ENCODE measurements at places on chromosomes 5 and 9. TPM values are rescaled to one million over a fixed set of nuclear protein-coding genes. Genes with fewer than 3 reads are reported as not detected.

GRCh38 chr5:150672237-150672883 lies 11.3 kb downstream of the MYOZ3 start:
- no peaks in the 10 kb centered on the region for H3K36me3 ChIP-seq

GRCh38 chr9:96057155-96057554 lies 181.7 kb downstream of the ERCC6L2 start:
- no peaks in the 10 kb centered on the region for H3K27me3 ChIP-seq
- H3K4me3 ChIP-seq = no peak overlapping the region
- H3K27ac ChIP-seq = no peak overlapping the region
- DNase-seq = no peak

- H3K27me3 ChIP-seq = no peaks in the 10 kb centered on the region
- DNase-seq = no peak
- H3K4me3 ChIP-seq = no peak overlapping the region
- peaks cover 3% of the 10 kb centered on the region for H3K36me3 ChIP-seq
Observed at GRCh38 chr5:93925321-93925720, 183.9 kb upstream of the POU5F2 start.

GRCh38 chr9:82820186-82820585 lies 242.8 kb downstream of the RASEF start:
- DNase-seq = no peak
- H3K36me3 ChIP-seq = no peaks in the 10 kb centered on the region
- no peaks in the 10 kb centered on the region for H3K4me1 ChIP-seq
- no peaks in the 10 kb centered on the region for H3K27me3 ChIP-seq

HNRNPAB gene
- 85.1 TPM for total RNA-seq

- H3K4me1 ChIP-seq = no peaks in the 10 kb centered on the region
- H3K27ac ChIP-seq = no peak overlapping the region
Observed at GRCh38 chr5:95988094-95988493, 26.4 kb upstream of the ELL2 start.

GRCh38 chr5:174793684-174794328 lies 69.4 kb downstream of the MSX2 start:
- no peak for DNase-seq
- peaks cover 4% of the 10 kb centered on the region for H3K4me1 ChIP-seq
- peaks cover 2% of the 10 kb centered on the region for H3K27me3 ChIP-seq

DNA sequence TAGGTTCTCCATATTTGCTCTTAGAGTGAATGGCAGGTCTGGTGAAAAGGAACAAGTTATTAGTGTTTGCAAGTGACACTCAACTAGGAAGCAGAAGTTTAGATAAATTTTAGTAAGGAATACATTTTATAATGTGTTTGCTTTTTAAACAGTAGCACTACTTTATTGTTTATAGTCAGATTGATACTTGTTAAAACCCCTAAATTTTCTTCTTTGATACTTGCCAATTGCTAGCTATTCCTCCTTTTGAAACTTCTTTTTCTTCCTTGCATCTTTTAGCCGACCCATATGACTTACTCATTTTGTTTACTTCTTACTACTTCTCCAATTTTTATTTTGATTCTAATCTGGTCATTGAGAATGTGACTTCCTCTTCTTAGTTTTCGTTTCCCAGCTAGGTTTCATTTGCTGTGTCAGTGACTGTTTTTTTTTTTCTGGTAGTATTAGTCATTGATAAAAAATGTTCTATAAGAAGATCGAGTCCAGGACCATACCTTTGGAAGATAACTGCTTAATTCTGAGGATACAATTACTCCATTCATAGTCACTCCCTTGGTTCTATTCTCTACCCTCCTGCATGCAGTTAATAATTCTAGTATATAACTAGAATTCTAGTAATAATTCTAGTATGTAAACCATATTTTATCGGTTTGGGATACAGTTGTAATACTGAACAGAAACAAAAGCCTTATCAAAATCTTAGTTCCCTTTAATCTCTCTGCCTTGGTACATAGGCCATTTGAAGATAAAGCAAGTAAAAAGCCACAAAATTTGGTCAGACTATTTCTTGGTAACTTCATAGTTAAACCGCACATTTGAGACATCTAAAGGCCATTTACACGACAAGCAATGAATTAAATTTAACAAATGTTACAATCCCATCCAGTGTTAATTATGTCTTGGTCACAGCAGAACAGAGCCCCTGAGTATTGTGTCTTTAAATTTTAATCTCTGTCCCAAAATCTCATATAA lies 2.8 kb upstream of the RICTOR start:
- no peak overlapping the region for H3K4me3 ChIP-seq
- no peak overlapping the region for H3K27ac ChIP-seq
- H3K36me3 ChIP-seq = no peaks in the 10 kb centered on the region

CA9 gene
- 0.46 TPM for total RNA-seq

DNA sequence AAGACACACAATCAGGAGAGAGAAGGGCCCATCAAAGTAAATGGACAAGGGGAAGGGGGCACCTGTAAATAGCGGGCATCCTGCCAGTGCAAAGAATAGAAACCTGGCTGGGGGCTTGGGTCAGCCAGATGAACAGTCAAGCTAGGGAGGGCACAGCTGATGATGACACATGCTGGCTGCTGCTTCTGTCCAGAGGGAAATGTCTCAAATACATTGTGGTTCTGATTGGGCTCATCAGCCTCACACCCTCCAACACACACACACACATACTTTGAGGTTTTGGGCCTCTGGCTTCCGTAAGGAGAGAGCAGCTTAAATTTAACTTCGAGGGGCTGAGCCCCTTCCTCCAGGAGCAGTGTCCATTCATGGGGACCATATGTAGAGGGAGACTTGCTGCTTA lies 27.6 kb upstream of the SPATA31E1 start:
- no peak overlapping the region for H3K4me3 ChIP-seq
- no peaks in the 10 kb centered on the region for H3K27me3 ChIP-seq
- H3K4me1 ChIP-seq = no peaks in the 10 kb centered on the region
- no peak for DNase-seq

- no peaks in the 10 kb centered on the region for H3K36me3 ChIP-seq
- no peak overlapping the region for H3K27ac ChIP-seq
- H3K4me1 ChIP-seq = no peaks in the 10 kb centered on the region
- DNase-seq = no peak
Observed at GRCh38 chr9:120730654-120731514, 16.6 kb upstream of the MEGF9 start.

DNA sequence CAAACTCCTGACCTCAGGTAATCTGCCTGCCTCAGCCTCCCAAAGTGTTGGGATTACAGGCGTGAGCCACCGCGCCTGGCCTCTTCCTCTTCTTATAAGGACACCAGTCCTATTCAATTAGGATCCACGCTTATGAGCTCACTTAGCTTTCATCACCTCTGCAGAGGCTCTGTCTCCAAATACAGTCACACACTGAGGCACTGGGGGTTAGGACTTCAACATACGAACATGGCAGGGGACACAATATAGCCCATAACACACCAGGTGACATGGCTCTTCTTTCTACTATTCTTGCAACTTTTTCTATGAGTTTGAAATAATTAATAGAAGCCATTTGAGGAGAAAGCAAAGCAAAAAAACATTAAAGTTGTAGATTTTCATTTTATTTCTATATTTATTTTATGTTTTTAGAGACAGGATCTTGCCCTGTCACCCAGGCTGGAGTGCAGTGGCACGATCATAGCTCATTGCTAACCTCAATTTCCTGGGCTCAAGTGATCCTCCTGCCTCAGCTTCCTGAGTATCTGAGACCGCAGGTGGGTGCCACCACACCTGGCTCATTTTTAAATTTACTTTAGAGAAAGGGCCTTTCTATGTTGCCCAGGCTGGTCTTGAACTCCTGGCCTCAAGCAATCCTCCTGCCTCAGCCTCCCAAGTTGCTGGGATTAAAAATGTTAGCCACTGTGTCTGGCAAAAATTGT lies 6.0 kb upstream of the PRRT1B start:
- H3K4me3 ChIP-seq = no peak overlapping the region
- no peaks in the 10 kb centered on the region for H3K36me3 ChIP-seq
- H3K27me3 ChIP-seq = peaks cover under 1% of the 10 kb centered on the region
- DNase-seq = no peak
- H3K4me1 ChIP-seq = peaks cover 51% of the 10 kb centered on the region
- H3K27ac ChIP-seq = peak overlapping the region; percentile 52

GRCh38 chr9:132192728-132193127 lies 30.9 kb downstream of the NTNG2 start:
- no peak for DNase-seq
- H3K4me3 ChIP-seq = no peak overlapping the region
- no peaks in the 10 kb centered on the region for H3K27me3 ChIP-seq
- no peaks in the 10 kb centered on the region for H3K4me1 ChIP-seq

GRCh38 chr5:163988566-163988965 lies 483.1 kb downstream of the MAT2B start:
- H3K4me1 ChIP-seq = no peaks in the 10 kb centered on the region
- no peaks in the 10 kb centered on the region for H3K27me3 ChIP-seq
- H3K27ac ChIP-seq = no peak overlapping the region
- H3K36me3 ChIP-seq = no peaks in the 10 kb centered on the region
- no peak overlapping the region for H3K4me3 ChIP-seq
- DNase-seq = no peak

- peaks cover 2% of the 10 kb centered on the region for H3K27me3 ChIP-seq
- H3K4me3 ChIP-seq = no peak overlapping the region
- H3K4me1 ChIP-seq = no peaks in the 10 kb centered on the region
- no peak overlapping the region for H3K27ac ChIP-seq
- DNase-seq = no peak
Observed at GRCh38 chr5:66987126-66987525, 209.5 kb downstream of the CD180 start.
